ENCODE measurements at places on chromosomes 7 and 10.

DNA sequence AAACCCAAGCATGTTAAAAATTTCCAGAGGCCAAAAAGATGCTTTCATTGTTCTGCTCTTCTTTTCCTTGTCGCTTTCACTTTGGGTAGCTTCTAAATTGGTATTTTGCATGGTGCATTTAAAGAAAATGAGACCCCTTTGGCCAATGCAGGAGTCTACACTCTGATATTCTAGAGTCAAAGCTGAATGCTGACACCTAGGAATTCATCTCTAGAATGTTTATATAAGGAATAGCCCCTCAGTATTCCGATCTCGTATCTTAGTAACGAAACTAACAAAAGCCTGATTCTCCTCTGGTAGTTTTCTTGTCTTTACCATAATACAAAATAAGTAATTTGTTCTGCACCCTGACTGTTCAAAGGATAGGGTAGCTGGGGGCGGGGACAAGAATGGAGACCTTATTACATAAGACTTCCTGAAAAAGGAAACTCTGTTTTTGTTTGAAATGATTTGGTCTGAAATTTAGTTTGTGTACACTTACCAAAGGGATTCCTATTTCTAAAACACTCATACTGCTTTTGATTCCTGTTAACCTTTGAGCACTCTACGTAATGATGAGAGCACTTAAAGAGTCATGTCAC is 17.1 kb downstream of the IKZF1 start:
- no peak for DNase-seq

GRCh38 chr10:75034131-75034512 is 77.3 kb upstream of the SAMD8 start:
- no peak for DNase-seq

GRCh38 chr10:68212721-68213352 is 19.1 kb downstream of the ATOH7 start:
- DNase-seq, result no peak

GRCh38 chr7:112866424-112866823 is 76.2 kb upstream of the TMEM168 start:
- no peak for DNase-seq

- no peak for DNase-seq
Measured at GRCh38 chr10:101816913-101817336, 1.3 kb downstream of the OGA start.

GRCh38 chr7:95335093-95335492 is 10.8 kb upstream of the PON1 start:
- no peak for DNase-seq

GRCh38 chr7:28955718-28956607 is 2.2 kb downstream of the TRIL start:
- DNase-seq, result peak; percentile 11

DNA sequence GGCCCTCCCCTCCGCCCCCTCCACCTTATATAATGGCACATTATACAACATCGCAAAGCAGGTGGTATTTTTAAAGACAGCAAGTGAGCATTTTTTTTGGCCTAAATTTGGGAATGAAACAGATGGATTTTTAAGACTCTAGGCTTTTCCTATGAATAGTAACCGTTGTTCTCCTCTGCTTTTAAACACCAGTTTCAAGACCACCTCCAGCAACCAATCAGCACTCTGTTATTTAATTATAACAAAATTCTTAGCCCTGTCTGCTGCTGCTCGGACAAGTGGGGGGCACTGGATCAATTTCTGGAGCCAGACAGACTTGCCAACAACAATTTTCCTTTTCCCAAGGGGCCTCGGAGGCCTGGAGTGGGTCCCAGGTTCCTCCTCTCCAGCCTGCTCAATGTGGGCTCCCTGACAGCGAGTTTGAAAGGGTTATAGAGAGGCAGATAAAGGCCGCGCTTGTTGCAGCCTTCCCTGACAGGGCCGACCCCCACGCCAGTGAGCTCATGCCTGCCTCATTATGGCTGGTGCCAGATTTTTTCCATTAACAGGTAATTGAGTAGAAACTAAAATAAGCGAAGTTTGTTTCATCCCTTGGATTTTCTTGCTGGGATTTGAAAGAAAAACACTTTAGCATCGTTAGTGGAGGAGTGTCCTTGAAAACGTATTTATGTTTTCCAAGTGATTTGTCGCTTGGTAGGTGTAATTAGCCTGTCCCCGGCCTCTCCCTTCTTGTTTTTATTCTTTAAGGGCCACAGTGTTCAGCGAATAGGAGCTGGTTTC is 227.3 kb downstream of the TCF7L2 start:
- no peak for DNase-seq

DNA sequence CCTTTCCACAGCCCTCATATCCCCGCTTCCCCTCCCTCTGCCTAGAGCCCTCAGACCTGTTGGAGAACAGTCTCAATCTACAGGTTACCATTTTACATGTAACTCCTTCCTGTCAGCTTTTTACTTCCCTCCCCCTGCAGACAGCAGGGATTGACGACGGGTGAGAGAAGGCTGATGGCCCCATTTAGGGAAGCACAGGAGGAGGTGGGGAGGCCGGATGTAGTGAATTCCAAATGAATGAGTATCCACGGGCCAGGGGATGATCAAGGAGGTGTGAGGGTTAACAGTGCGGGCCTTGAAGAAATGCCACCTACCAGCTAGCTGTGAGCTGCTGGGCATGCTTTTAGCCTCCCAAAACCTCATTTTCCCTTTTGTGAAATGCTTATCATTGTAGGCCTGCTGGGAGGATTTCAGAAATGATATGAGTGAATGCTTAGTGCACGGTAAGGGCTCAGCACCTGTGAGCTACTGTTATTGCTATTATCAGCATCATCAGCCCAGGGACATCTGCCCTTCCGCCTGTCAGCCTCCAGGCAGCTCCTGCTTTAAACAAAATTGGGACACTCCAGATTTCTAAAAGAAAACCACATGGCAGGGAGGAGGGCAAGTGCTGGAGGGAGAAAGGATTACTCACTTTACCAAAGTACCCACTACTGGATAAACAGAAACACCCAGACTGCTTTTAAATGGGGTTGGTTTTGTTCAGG is 6.5 kb upstream of the NANOS1 start:
- no peak for DNase-seq

DNA sequence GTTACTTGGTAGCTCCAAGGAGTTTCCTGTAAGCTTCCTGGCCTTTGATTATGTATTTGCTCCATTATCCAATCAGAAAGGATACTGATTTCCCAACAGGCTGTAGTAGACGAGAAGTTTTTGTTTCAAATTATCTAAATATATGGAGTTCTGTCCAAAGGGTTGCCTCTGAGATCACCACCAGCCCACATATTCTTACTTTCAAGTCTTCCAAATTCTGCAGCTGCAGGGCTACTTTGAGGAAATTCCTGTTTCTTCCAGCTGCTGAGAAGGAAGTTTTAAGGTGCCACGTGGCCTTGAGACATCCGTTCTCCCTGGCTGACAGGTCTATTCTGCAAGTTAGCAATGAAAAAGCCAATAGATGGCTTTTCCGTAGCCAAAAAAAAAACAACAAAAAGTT is 286.0 kb downstream of the TWIST1 start:
- DNase-seq, result no peak

DNA sequence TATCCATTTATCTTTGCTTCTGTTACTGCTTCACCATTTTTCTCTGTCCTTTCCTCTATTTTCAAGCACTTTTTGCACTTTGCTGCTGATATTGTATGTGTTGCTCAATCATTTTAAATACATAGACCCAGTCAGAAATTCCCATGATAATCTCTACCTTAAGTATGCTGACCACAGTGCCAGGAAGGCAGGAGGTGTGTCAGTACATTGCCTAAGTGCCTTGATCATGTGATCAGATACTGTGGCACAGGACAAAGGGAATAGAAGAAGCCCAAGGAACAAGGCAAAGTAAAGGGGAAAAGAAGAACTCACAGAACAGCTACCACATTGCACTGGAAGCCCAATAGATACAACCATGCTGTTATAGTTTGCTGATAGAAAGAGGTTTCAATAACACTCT is 53.7 kb upstream of the CD36 start:
- no peak for DNase-seq

DNA sequence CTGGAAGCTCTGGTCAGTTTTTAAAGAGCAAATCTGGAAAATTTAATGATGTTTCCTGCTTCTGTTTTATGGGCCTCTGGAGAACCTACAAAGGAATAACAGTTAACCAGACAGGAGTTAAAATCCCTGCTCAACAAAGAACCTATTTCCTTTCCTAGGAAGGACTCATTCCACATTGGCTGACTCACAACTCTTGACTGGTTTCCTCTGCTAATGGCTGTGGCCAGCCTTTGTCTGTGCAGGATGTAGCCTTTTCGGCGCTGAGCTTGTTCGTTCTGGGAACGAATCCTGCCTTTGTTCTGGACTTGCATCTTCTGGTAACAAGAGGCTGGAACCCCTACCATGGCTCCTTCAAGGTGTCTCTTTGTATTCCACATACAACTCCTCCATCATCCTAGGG is 112.8 kb upstream of the PDCD4 start:
- no peak for DNase-seq

GRCh38 chr10:106682175-106682574 is 482.3 kb downstream of the SORCS1 start:
- no peak for DNase-seq

GRCh38 chr10:5940807-5941218 is 36.5 kb downstream of the IL15RA start:
- no peak for DNase-seq

DNA sequence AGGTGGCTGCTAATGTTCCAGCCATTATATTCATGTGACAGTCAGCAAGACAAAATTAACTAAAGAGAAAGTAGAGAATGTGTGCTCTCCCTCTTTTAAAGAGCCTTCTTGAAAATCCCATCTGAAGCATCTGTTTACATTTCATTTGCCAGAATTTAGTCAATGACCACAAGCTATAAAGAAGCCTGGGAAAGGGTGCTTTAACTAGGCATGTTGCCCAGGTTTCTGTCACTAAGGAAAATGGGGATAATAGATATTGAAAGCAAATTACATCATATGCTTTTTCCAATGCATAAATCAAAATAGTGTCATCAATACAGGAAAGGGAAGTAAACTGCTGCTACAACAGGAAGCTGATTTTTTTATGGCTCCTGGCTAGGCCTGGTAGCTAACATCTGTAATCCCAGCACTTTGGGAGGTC is 67.7 kb downstream of the ELAPOR2 start:
- DNase-seq, result no peak

DNA sequence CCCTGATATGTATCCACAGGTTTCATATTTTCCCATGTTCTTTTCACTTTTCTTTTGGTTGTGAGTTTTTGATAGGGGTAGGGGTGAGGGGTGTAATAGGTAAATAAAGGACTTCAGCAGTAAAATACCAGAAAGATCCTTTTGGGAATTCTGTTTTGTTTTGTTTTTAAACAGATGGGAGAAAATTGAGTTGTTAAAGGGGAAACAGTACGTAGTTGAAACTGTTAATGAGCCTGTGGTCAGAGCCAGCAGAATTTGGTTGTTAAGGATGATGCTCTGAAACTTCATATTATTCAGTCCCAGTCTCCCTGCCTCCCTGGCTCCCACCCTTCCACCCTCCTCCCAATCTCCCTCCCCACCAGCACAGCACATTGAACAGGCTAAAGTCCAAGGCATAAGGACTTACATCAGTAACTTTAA is 195.9 kb downstream of the CREB5 start:
- DNase-seq, result no peak

- DNase-seq, result no peak
Measured at GRCh38 chr7:50815138-50815537, 32.4 kb upstream of the GRB10 start.

GRCh38 chr10:129383651-129384050 is 83.4 kb upstream of the MGMT start:
- no peak for DNase-seq

DNA sequence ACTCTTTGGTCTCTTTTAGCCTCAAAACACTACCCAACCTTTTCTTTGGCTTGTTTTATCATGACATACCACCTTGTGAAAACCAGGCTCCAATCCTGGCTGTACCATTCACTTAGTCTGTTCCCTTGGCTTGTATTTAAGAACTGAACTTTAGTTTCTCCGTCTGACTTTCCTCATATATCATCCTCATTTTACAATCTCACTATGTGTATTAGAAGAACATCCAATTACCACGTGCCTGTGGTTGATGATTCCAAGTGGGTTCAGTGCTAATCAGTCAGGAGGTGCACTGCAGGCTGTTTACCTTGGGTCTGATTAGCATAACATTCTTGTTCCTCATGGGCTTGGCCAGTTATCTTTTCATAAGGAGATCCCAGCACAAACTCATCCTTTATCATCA is 144.8 kb upstream of the KLF14 start:
- DNase-seq, result no peak

DNA sequence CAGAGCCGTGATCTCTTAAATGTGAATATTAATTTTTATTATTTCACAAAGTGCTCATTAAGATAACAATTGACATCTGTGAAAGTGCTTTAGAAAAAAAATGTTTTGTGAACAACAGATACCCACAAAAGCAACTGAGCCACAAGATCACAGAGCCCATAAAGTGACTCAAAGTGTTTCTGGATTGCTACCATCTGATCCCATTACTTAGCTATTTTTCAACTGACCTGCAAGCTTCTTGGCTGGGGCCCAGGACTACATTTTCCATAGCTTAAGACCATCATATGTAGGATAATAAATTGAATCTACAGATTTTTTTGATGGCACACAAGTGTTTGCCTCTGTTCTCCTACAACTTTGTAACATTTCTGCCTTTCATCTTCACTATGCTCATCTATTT is 674.4 kb downstream of the PHTF2 start:
- DNase-seq, result no peak

GRCh38 chr7:665736-666453 is 60.6 kb upstream of the DNAAF5 start:
- DNase-seq, result no peak

GRCh38 chr10:94402204-94402842 is at the start of gene TBC1D12:
TBC1D12 (plus strand) TSS chr10:94402541; CDS start chr10:94402614, 73 bp downstream.
- DNase-seq, result peak; percentile 84

GRCh38 chr7:97317575-97317974 is 200.1 kb downstream of the SDHAF3 start:
- DNase-seq, result no peak

DNA sequence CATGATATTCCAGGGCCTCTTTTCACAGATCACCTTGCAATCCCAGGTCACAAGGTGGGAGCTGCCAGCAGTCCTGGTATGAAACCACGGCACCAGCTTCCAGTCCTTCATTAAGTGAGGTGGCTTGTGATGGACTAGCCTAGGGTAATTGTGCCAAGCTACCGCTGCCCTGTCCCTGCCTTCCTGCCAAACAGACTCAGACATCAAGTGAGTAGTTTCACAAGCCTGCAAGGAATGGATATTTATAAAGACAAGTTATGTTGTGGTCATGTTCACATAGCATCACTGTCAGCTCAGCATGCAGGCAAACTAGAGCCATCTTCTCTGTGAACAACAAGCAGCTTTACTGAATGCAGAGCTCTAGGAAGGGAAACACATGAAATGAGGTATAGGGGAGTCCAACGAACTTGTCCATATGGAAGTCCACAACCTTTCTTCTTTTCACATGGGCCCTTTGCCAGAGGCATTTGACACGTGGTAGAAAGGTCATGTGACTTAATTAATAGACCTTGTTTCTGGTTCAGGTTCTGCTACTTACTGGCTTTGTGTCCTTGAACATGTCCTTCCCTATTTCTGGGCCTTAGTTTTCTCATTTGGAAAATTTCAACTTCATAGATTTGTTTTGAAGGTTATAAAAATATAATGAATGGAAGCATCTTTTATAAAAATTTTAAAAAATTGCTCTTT is 1061.2 kb downstream of the KCNMA1 start:
- DNase-seq, result no peak

- no peak for DNase-seq
Measured at GRCh38 chr7:16668049-16668858, 22.3 kb downstream of the BZW2 start.

All from NCI-H187 (cell line).